CD8-positive, alpha-beta memory T cell (primary cell): ENCODE measurements at places on chromosomes 4 and X. TPM values are rescaled to one million over a fixed set of nuclear protein-coding genes. Genes with fewer than 3 reads are reported as not detected.

DNA sequence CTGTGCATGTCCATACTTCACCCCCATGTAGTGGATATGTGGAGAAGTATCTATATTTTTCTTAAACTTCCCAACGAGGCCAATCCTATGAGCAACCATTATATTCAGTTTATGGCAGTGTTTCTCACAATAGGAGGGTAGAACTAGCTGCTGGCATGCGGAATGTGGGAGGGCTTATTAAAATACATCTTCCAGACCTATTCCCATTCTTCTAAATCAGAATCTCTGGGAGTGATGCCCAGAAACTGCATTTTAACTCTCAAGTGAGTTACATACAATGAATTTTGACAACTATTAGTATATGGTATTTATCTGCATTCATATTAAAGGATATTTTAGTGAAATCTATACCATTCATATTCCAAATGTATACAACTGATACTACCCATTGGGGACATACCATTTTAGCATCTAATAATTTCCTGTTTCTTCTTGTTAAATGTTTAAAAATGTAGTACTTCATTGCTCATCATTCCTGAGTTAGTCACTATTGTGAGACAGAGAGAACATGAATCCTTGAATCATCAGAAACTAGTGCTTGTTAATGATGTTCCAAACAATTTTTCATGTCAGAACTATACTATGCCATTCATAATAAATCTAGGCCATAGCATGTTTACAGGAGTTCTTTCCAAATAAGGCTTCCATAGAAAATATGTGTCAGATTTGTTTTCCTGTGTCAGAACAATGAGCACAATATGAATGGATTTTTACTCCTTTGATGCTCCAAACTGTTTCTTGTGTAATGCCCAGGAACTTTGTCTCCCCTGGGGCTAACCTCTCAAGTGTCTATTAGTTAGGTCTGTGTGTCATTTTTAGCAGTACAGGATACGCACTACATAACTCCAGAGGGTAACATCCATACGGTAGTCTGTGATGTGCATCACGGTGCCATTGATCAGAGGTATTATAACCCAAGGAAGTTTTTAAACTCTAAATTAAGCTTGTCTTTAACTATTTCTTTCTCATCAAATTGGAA, 198.8 kb upstream of the BMP3 start:
- H3K36me3 ChIP-seq: no peaks in the 10 kb centered on the region
- H3K27ac ChIP-seq: no peak overlapping the region
- H3K4me3 ChIP-seq: no peak overlapping the region
- no peaks in the 10 kb centered on the region for H3K27me3 ChIP-seq
- DNase-seq: no peak
- no peaks in the 10 kb centered on the region for H3K4me1 ChIP-seq

DNA sequence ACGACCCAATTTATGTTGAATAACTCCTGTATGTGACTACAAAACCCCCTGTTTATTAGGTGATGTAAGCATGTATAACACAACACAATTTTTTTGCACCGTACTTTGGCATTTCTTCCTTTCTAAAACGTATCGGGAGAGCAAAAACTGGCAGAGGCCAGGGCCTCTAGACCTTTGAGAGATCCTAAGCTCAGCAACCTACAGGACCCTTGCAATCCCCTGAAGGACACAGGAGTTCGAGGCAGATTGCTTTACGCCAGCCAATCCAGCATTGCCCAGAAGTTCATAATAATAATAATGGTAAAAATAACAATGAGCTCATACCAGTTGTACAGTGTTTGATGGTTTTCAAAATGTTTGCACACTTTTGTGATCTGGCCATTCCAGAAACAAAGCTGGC, 7.7 kb downstream of the NKX3-2 start:
- no peak overlapping the region for H3K4me3 ChIP-seq
- no peak for DNase-seq
- peaks cover 94% of the 10 kb centered on the region for H3K27me3 ChIP-seq
- peaks cover 12% of the 10 kb centered on the region for H3K4me1 ChIP-seq
- H3K36me3 ChIP-seq: no peaks in the 10 kb centered on the region

- no peak overlapping the region for H3K4me3 ChIP-seq
- H3K27me3 ChIP-seq: no peaks in the 10 kb centered on the region
- H3K27ac ChIP-seq: no peak overlapping the region
- no peaks in the 10 kb centered on the region for H3K4me1 ChIP-seq
- H3K36me3 ChIP-seq: no peaks in the 10 kb centered on the region
Measured at GRCh38 chrX:132411310-132411977, 77.4 kb downstream of the MBNL3 start.

DNA sequence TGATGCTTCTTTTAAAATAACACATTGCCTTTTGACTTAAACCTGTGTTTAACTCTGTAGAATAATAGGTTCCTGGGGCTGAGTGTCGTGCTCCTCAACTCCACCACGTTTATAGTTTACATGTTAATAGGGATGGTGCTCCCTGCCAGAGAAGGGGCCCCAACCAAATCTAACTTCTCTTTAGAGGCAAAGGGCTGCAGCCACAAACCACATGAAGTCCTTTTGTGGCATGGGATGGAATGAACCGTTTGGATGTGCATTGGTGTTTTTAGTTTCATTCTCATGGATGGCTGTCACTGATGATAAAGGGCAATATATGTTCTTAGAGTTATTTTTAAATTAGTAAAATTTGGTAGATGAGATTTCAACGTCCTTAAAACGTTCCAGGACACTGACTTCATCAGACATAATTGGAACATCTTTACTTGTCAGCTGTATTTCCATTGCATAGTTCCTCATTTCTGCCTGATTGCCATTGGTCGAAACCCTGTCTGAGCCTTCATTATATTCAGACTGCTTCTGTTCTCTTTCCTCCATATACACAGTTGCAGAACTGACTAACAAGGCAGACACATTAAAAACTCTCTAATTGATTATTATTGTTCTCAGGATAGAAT, 60.4 kb upstream of the HPF1 start:
- no peaks in the 10 kb centered on the region for H3K4me1 ChIP-seq
- H3K36me3 ChIP-seq: no peaks in the 10 kb centered on the region
- H3K4me3 ChIP-seq: no peak overlapping the region
- no peaks in the 10 kb centered on the region for H3K27me3 ChIP-seq
- no peak overlapping the region for H3K27ac ChIP-seq
- DNase-seq: no peak

MTTP gene
- not detected for total RNA-seq

DNA sequence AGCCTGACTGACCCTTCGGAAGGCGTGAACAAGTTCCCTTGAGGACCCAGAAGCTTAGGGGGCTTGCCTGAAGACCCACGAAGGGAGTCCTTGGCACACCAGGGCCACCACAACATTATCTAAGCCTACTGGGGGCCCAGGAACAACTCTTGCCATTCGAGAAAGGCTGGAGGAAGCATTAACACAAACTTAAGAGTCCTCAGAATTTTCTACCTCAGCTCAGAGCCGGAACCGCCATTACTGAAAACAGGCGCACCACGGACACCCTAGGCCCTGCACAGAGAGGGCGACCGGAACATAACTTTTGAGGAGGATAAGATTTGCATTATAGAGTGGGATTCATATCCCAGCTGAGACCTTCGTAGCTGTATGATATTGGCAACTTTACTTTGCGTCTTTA, 229.1 kb downstream of the ADAM29 start:
- DNase-seq: no peak
- H3K27ac ChIP-seq: no peak overlapping the region
- H3K27me3 ChIP-seq: no peaks in the 10 kb centered on the region
- no peaks in the 10 kb centered on the region for H3K36me3 ChIP-seq

P2RY4 gene
- 0.18 TPM for total RNA-seq

STARD8 gene
- 0.24 TPM for total RNA-seq
